Stimulated activated CD4-positive, alpha-beta T cell treated with anti-CD3 and anti-CD28 coated beads, TNF-alpha, amount 100 ng/mL, for 48 hours (primary cell): ENCODE measurements at places on chromosomes 7 and 10.

DNA sequence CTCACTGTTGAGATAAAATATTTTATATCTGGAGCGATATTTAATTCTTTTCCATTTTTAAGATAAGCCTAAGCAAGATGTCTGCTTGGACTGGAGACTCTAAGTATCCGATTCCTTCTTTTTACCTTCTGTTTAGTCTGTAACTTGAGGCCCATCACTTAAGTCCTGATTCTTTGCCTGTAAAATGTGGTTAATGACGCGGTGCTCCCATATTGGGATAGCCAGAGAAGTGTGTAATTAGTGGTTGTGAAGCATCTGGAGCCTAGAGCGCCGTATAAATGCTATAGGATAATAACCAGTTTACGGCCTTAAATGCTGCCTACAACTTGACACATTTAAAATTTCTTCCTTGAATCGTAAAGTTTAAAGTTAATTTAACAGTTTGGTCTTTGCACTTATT, 132.9 kb downstream of the CHN2 start:
- DNase-seq = no peak

DNA sequence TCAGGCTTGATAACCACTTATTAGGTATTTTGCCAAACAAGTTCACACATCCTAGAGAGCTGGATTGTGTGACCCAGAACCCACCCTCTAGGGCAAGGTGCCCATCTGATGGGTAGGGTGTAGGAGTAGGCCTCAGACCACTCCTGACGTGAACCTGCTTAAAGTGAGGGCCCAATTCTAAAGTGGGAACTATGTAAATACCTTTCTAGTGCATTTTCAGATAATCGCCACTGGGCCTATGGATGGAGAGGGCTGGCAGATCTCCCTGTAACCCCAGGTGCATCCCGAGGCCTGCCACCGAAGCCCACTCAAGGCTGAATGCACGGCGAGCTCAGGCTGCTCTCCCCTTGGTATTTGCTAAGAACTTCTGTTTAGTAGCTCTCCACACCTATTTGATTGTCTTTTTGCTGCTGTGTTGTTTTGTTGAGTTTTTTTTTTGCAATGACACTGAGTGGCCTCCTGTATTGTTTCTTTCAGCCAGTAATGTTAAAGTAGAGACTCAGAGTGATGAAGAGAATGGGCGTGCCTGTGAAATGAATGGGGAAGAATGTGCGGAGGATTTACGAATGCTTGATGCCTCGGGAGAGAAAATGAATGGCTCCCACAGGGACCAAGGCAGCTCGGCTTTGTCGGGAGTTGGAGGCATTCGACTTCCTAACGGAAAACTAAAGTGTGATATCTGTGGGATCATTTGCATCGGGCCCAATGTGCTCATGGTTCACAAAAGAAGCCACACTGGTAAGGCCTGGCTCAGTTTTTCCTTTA, 71.7 kb downstream of the IKZF1 start:
- DNase-seq = no peak

GRCh38 chr7:75617634-75618234, 121.0 kb downstream of the HIP1 start:
- no peak for DNase-seq

GRCh38 chr7:2213551-2214215, 19.1 kb downstream of the MAD1L1 start:
- DNase-seq = no peak

DNA sequence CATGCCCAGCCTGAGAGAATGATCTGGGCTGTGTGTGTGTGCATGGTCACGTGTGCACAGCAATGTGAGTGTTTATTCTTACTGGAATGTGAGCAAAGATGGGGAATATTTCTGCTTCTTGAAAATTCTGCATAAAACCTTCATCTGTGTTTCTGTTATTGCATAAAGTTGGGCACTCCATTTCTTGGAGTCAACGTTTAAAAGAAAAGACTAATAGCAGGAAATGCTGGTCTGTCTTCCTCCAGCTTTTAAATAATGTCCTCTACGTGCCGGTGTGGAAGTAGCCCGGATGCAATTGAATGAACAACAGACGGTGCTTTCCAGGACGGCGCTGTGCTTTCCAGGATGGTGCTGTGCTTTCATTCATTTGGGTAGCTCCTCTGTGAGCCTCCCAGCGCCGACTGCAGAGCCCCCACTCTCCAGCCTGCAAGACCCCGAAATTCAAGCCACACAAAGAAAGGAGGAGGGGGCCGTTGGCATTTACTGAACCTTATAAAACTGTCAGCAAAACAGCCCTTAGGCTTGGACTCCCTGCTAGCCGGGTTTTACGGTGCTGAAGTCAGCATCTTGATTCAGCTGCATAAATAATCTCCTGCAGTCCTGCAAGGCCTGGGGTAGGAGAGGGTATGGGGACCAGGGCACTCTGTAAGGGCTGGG, 158.2 kb upstream of the PRKCQ start:
- no peak for DNase-seq

- no peak for DNase-seq
Observed at GRCh38 chr7:26993816-26994810, 101.7 kb downstream of the HOXA1 start.

DNA sequence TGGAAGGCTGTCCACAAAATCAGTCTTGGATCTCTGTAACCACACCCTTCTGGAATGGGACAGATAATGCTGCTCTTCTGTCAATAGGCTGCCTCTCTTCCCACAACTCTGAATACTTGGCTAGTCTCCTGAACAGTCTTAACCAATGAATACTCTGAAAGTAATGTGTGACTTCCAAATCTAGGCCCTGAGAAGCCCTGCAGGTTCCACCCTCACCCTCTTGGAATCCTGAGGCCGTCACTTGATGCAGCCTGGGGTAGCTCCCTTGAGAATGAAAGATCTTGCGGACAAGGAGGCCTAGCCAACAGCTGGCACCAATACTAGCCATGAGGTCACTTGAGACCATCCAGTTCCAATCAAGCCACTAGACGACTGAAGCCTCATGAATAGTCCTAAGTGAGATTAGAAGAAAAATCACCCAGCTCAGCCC, 109.2 kb downstream of the ARHGAP12 start:
- no peak for DNase-seq

DNA sequence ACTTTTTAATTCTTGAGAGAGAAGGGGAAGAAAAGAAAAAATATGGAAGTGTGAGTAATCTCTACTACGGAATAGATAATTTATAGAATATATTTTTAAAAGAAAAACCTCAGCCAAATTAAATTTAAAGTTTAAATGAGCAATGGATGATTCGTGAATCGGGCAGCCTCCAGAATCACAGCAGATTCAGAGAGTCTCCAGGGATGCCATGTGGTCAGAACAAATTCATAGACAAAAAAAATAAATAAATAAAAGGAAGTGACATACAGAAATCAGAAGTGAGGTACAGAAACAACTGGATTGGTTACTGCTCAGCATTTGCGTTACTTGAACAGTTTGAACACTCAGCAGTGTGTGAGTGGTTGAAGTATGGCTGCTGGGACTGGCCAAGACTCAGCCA, 53.0 kb downstream of the PHYHIPL start:
- DNase-seq = no peak

DNA sequence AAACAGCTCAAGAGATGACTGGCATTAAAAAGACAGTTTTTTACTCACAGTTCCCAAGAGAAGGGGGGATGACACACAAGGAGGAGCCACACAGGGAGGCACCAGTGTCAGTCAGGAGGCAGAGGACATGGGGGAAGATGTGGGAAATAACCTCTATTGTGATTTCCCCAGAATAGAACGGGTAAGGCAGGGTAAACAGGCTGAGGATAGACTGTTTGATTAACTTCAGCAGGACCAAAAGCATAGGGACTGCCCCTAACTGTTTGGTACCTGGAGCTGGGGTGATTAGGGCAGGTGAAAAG, 60.7 kb downstream of the RAPGEF5 start:
- DNase-seq = no peak

GRCh38 chr7:39951226-39952194, 1.5 kb downstream of the CDK13 start:
- DNase-seq = peak; percentile 34

- DNase-seq = no peak
Observed at GRCh38 chr7:73340514-73340913, 12.6 kb downstream of the FKBP6 start.

DNA sequence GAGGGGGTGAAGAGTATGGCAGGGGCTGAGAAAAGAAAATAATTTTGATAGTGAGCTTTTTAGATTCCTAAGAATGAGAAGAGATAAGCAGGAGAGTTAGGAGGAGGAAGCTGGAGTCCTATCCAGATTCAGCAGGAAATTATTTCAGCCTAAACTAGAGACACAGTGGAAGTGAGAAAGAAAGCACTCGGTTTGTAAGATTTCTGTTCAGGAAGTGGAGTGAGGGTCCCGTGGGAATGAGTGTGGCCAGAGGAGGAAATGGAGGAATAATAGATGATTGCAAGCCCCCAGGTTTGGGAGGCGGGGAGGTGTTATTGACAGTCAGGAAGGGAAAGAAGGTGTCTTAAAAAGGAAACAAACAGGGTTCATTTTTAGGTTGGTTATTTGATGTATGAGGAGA, 84.8 kb upstream of the NRP1 start:
- DNase-seq = no peak

- DNase-seq = no peak
Observed at GRCh38 chr10:51321980-51322379, 247.7 kb downstream of the PRKG1 start.

DNA sequence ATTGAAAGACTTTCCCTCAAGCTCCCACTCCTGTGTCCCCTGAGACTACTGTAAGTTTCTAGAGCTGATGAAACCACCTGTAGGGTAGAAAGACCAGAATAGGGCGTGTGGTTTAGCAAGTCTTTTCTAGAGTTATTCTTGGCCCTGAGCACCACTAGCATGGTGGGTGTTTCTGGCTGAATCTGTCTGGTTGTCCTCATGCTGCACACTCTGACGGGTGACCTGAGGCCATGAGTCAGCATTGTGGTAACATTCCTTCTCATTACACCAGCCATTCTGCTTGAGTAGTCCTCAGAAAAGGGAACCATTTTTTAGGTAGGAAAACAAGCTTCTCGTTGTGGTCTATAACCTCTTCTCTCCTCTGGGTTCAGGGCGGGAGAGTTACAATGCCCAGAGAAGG, 250.3 kb downstream of the SNX13 start:
- no peak for DNase-seq

- no peak for DNase-seq
Observed at GRCh38 chr10:12656518-12657142, 307.3 kb downstream of the CAMK1D start.

DNA sequence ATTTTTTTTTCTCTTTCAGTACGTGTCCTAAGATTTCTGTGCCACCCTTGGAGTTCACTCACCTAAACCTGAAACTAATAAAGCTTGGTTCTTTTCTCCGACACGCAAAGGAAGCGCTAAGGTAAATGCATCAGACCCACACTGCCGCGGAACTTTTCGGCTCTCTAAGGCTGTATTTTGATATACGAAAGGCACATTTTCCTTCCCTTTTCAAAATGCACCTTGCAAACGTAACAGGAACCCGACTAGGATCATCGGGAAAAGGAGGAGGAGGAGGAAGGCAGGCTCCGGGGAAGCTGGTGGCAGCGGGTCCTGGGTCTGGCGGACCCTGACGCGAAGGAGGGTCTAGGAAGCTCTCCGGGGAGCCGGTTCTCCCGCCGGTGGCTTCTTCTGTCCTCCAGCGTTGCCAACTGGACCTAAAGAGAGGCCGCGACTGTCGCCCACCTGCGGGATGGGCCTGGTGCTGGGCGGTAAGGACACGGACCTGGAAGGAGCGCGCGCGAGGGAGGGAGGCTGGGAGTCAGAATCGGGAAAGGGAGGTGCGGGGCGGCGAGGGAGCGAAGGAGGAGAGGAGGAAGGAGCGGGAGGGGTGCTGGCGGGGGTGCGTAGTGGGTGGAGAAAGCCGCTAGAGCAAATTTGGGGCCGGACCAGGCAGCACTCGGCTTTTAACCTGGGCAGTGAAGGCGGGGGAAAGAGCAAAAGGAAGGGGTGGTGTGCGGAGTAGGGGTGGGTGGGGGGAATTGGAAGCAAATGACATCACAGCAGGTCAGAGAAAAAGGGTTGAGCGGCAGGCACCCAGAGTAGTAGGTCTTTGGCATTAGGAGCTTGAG, at the start of gene CFTR:
Gene CFTR (plus strand): TSS at position 801 of the 830 bp plus-strand sequence. CDS start 70 bp downstream, outside the sequence.
- no peak for DNase-seq

GRCh38 chr10:129105266-129105665, 361.8 kb upstream of the MGMT start:
- no peak for DNase-seq

DNA sequence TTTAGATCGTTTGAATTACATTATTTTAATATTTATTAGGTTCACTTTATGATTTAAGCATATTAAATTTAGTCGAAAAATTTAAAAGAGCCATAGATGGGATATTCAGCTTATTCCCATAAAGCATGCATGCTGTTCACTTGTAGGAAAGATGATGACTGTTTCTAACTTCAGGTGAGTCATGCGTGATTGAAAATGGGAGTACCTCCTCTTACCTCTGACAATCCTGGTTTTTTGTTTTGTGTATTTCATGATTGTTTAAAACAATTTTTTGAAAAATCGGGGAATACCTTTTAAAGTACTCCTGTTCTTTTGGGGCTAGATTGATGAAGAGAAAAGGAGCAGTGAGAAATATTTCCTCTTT, 1.4 kb downstream of the TNKS2 start:
- no peak for DNase-seq

DNA sequence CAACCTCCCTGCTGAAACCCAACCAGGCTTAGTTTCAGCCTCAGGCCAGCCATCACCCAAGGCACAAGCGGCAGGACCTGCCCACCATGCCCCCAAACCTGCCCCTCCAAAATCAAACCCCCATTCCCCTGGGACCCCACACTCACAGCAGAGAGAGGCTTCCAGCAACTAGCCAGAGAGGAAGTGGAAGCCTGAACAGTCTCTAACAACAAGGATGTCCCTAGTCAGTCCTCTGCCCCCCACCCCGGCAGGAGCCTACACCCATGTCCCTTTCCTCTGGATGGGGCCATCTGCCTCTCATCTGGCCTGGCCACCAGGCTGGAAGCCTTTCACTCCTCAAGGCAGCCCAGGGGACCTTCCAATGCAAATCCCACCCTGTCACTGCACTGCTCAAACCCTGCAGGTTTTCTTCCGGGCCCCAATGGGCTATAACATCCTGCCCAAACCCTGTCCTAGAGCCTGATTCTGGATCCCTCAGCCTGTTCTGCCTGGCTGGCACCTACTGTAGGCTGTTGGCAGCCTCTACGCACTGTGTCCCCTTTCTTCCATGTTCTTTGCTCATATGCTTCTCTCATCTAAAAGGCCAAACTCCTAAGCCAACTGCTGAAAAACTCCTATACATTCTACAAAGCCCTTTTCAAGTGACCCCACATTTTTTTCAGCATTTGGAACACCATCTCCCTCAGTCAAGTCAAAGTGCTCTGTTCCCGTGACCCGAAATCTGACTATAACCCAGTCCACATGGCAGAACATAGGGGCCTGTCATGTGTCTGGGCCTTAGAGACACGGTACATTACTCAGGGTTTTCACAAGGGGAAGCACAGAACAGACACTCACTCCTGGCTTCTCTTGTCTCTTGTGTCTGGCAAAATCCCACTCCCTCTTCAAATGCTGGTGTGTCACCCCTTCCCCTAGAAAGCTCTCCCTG, 253.3 kb downstream of the TNS3 start:
- no peak for DNase-seq

GRCh38 chr10:79329529-79329928, 17.7 kb upstream of the PPIF start:
- no peak for DNase-seq
